ENCODE measurements at places on chromosomes 12 and 14.

DNA sequence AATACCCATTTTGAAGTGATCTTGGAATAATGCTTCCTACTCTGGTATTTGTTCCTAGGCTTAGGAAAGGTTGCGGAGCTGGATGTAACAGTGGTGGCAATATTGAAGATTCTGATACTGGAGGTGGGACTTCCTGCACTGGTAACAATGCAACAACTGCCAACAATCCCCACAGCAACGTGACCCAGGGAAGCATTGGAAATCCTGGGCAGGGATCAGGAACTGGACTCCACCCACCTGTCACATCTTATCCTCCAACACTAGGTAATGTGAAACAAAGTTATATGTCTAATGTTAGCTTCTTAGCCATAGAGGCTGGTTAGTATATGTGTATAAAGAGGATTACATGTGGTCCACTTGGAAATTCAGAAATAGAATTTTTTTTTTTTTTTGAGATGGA lies 197.9 kb downstream of the PCNX1 start:
- no peak for DNase-seq

GRCh38 chr14:26867171-26867757 lies 269.4 kb upstream of the NOVA1 start:
- DNase-seq: no peak

- no peak for DNase-seq
These were observed 61.4 kb downstream of the MYF5 start for GRCh38 chr12:80778005-80778541.

DNA sequence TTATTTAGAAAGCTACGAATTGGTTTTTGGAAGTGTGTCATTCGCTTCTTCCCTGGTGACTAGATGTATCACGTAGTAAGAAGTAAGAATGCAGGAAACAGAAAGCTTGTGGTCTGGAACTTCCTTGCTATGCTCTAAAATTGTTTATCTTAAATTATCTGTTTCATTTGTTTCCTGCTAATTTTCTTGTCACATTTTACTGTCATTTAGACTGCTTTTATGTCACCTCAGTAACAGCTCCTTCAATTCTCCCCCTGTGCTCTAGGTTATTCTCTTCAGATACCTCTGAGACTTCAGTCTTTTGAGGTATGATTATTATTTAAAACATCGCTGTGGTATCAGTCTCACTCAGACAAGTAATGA lies 699 bp upstream of the CD69 start:
- no peak for DNase-seq

DNA sequence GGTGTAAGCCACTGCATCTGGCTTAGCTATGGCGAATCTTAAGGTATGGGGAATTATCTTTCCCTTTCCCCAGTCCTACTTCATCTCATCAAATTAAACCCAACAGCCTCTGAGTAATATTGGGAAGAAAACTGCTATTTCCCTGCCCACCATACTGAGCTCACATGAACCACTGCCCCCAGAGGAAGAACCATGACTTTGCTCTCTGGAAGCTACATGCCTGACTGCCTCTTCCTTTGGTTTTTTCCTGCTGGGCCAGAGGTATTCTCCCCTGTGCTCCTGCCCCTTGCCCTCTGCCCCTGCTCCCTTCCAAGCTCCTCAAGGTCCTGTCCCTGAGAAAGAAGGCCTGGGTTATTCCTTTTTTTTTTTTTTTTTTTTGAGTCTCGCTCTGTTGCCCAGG lies 15.2 kb downstream of the RILPL2 start:
- no peak for DNase-seq

DNA sequence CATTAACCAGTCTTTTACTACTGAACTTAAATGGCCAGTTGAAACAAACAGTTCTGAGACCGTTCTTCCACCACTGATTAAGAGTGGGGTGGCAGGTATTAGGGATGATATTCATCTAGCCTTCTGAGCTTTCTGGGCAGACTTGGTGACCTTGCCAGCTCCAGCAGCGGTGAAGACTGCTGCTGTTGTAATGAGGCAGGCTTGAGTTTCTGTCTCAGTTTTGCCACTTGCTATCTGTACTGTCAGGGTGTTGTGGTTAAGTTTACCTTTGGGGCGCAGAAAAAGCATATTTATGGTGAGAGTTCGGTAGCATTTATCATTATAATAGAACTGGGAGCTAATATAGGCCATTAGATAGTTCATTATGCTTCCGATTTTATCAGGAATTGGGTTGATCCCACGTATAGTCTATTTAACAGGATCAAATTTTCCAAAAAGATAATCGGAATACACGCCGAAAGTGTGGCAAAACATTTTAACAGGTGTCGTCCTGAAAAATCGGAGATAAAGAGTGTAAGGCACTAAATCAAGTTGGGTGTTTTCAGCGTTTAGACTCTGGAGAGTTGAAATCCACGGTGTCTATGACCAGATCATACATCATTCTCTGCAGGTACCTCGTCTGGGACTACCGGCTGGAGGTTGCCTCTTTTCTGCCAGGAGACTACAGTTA lies 688 bp upstream of the NECAP1 start:
- no peak for DNase-seq

DNA sequence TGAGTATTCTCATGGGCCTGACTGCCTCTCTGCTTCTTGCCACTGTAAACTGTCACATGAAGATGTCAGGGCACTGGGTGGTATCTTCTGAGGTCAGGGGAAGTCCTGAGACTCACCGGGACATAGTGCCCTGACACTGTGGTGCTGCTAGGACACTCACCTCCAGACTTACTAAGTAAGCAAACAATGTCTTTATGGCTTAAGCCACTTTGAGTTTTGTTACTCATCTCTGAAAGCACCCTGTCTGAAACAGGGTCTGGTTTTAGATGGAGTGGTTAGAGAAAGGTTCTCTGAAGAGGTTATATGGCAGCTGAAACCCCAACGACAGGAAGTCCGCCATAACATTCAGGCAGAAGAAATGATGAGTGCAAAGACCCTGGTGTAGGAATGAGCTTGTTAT lies 22.7 kb downstream of the GPR19 start:
- no peak for DNase-seq

GRCh38 chr12:106452309-106452708 lies 94.8 kb downstream of the POLR3B start:
- DNase-seq: no peak

DNA sequence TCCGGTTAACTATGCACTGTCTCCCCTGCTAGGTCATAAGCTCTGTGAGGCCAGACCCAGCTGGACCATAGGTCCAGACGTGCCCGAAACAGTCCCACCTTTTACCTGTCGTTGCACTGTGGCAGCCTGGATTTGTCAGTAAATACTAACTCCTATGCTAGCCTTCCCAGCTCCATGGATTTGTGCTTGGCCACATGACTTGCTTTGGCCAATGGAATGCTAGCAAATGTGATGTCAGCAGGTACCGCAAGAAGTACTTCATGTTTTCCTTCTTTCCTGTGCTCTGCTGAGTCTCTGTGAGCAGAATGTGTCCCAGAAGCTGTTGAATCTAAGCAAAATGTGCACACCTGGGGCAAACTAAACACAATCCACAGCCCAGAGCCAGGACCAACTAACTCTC lies 157.2 kb downstream of the ANO2 start:
- DNase-seq: no peak

GRCh38 chr12:95215949-95216348 lies 1.3 kb downstream of the FGD6 start:
- DNase-seq: no peak

- DNase-seq: no peak
These were observed 1.3 kb downstream of the RNASE6 start for GRCh38 chr14:20782280-20782890.

DNA sequence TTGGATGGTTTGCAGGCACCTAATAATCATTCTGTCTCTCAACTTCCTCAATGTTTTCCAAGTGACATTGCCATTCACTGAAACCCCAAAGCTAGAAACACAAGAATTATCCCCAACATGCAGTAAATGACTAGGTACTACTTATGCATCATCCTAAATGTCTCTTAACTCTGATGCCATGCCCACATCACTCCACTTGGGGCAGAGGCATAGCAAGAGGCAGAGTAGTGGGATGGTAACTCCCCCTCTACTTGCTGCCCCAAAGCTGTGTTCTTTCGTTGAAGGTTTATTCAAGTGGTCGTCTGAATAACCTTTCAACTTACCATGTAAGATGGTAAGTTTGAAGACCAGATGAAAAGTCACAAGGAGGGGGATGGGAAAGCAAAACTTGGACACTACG lies 77.9 kb upstream of the SOX5 start:
- DNase-seq: no peak

- no peak for DNase-seq
These were observed 21.2 kb upstream of the RNASE12 start for GRCh38 chr14:20612403-20612802.

- DNase-seq: no peak
These were observed 888 bp upstream of the PPP1R12A start for GRCh38 chr12:79935624-79936345.

- DNase-seq: peak; percentile 61
These were observed 475.3 kb downstream of the EGLN3 start for GRCh38 chr14:33475623-33476022.

GRCh38 chr12:64675795-64676194 lies 65.5 kb downstream of the RASSF3 start:
- DNase-seq: no peak

DNA sequence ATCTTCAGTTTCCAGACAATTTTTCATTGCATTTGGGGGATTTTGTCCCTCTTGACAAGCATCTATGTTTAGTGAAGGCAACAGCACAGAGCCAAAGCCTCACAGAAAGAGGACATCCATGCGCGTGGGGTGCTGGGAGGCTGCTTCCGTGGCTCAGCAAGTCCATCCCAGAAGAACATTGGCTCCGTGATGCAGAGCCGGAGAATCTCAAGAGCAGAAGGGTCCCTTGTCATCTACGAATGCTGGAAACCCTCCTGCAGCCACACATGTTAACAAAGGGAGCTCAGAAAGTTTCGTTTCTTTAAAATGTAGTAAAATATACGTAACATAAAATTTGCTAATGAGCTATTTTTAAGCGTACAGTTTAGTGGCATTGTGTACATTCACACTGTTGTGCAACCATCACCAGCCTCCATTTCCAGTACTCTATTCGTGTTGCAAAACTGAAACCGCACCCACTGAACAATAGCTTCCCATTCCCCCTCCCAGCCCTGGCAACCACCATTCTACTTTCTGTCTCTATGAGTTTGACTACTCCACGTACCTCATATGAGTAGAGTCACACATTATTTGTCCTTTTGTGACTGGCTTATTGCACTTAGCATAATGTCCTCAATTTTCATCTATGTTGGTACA lies 185.9 kb downstream of the TTC7B start:
- DNase-seq: no peak

GRCh38 chr14:51157012-51157411 lies 62.1 kb upstream of the TRIM9 start:
- DNase-seq: no peak

GRCh38 chr14:38186216-38186615 lies 21.5 kb upstream of the SSTR1 start:
- DNase-seq: no peak

DNA sequence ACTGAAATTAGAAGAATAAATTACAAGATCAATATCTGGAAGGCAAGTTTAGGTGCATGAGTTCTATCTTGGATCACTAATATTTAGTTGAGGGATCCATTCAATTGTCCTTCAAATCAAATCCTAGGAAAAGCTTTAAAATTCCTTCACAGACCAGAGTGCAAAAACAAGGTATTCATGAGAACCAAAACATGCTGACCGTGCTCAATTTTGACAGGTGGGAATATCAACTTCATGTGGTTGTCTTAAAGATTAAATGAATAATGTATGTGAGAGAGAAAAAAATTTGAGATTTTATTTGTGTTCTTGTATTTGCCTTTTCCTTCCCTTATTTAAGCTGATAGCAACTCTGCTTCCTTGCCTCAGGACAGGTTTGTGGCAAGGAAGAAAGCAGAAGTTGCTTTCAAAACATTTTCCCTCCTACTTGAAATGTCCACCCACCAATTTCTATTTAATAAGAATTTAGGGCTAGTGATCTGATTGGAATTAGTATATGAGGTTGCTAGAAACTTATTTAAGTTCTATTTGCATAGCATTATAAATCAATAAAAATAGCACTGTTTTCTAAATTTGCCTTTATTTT lies 4.9 kb upstream of the PPP1R12A start:
- DNase-seq: no peak

GRCh38 chr14:102957222-102957621 lies 34.8 kb downstream of the AMN start:
- no peak for DNase-seq

- DNase-seq: no peak
These were observed 1.2 kb downstream of the GNPNAT1 start for GRCh38 chr14:52790011-52790755.

DNA sequence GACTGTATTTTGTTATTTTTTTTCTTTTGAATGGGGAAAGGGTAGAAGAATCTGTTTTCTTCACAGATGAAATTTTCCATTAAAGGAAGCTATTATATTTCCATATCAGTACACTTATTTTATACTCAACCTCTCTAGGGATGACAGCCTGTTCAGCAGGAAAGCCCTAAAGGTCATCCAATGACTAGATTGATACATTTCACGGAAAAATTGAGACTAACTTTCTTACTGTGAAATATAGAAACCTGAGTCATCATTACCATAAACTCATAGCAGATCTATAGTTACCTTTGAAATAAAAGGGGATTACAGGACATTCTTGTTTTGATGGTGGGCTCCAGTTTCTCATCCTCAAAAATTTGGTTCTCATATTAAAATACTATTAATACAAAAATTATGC lies 36.1 kb upstream of the PTCSC3 start:
- DNase-seq: no peak

- no peak for DNase-seq
These were observed 6.4 kb downstream of the GAS2L3 start for GRCh38 chr12:100579844-100580243.

DNA sequence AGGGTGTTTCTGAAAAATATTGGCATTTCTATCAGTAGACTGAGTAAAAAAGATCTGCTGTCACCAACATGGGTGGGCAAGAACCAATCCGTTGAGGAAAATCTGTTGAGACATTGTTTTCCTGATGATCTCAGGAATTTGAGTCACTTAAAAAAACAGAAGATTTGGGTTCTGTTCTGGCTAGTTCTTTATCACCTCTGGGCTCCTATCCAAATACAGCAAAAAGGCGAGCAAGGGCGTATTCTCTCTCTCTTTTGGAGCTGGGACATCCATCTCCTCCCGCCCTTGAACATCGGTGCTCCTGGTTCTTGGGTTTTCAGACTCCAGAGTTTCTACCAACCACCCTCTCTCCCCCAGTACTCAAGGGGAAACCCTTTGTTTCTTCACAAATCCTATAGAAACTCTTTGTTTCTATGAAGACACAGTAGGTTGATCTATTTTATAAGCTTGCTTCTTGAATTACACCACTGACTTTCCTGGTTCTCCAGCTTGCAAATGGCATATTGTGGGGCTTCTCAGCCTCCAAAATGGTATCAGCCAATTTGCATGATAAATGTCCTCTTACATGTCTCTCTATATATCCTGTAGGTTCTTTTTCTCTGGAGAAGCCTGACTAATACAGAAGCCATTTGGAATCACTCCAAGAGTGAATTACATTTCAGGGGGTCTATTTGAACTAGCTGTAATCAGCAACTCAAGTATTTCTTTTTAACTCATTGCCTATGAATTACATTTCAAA lies 263.9 kb upstream of the TMTC1 start:
- DNase-seq: no peak

DNA sequence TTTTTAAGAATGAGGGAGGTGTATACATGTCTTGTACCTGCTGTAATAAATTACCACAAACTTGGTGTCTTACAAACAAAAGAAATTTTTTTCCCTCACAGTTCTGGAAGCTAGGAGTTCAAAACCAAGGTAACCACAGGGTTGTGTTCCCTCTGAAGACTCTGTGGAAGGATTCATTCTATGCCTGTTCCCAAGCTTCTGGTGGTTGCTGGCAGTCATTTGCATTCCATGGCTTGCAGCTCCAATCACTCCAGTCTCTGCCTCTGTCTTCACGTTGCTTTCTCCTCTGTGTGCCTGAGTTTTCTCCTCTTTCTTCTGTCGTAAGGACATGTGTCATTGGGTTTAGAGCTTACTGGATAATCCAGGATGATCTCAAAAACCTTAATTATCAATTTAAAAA lies 15.4 kb upstream of the ZNF641 start:
- DNase-seq: no peak

All from hypothalamus (tissue), 51 donors.